H4 (cell line): ENCODE measurements at places on chromosomes 1 and 21. TPM values are rescaled to one million over a fixed set of nuclear protein-coding genes. Genes with fewer than 3 reads are reported as not detected.

AK4 gene
- 18.0 and 22.6 TPM in 2 replicates for total RNA-seq

- no peak for DNase-seq
Observed at GRCh38 chr1:12629511-12629956, 11.5 kb upstream of the DHRS3 start.

GRCh38 chr1:228376651-228377631 is 29.7 kb downstream of the TRIM11 start:
- DNase-seq, result no peak

DNA sequence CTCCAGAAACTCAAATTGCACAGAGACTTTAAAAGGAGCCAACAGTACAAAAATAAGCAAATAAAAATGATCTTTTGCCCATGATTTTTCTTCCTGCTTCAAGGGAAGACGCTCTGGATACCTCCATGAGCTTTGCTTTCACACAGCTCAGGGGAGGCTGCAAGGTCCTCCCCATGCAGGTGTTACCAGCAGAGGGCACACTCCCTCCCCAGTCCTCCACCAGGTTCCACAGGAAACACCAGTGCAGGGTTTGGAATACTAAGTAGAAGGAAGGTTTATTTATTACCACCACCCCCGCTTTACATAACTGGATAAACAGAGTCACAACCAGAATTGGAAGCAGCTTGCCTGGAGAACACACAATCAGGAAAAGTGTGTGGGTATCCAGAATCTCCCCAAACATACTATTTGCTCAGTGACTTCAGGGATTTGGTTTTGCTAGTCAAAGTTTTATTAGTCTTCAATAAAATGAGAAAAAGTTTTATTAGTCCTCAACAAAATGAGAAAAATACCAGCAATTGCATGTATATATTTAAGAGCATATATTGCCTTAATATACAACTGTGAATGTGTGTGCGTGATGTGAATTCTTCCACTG is 37.3 kb downstream of the HSD3B1 start:
- peak; percentile 33 for DNase-seq

CELA3B gene
- not detected in 2 replicates for total RNA-seq

GRCh38 chr1:67811781-67812180 is 21.5 kb downstream of the GNG12 start:
- no peak for DNase-seq

DNA sequence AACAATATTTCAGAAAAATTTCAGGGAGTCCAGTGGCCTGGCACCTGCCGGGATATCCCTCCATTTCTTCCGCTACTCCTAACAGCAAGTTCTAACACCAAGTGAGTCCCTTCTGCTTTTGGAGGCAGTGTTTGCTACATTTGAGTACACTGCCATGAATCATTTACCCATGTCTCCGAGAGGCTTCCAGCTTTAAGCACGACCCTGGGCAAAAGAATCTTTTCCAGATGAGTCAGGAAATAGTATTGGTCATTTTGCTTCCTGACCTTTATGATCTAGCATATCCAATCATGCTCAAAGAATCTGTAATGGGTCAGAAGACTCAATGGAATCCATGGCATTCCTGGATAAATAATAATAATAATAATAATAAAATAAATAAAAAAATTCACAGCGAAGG is 60.7 kb upstream of the FMN2 start:
- no peak for DNase-seq

TNFAIP8L2 gene
- not detected in 2 replicates for total RNA-seq

PLEKHG5 gene
- total RNA-seq, result 1.3 and 1.6 TPM in 2 replicates

HSD11B1 gene
- total RNA-seq, result 0.08 TPM in 1 of 2 replicates, not detected in the other

- DNase-seq, result no peak
Observed at GRCh38 chr1:112317140-112317539, 78.9 kb upstream of the CTTNBP2NL start.

HES4 gene
- 3.6 and 17.7 TPM in 2 replicates for total RNA-seq

DNA sequence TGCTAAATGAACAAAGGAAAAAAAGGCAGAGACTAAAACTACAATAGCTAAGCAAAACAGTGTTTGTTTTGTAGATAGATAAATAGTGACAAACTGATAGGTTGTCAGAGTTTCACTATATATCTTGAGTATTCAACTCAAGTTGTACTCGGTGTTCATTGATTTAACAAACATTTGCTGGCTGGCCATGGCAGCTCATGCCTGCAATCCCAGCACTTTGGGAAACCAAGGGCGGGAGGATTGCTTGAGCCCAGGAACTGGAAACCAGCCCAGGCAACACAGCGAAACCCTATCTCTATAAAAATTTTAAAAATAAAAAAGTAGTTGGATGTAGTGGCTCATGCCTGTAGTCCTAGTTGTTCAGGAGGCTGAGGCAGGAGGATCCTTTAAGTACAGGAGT is 17.3 kb downstream of the C1orf185 start:
- DNase-seq, result no peak

GRCh38 chr1:234837713-234838112 is 227.7 kb upstream of the IRF2BP2 start:
- no peak for DNase-seq

MEGF6 gene
- total RNA-seq, result 0.58 and 1.1 TPM in 2 replicates

- DNase-seq, result peak; percentile 7
Observed at GRCh38 chr1:190169311-190170067, 308.2 kb downstream of the BRINP3 start.

- no peak for DNase-seq
Observed at GRCh38 chr1:4124631-4125145, 224.6 kb upstream of the C1orf174 start.

RNU5D-1 gene
- not detected in 2 replicates for total RNA-seq

- DNase-seq, result no peak
Observed at GRCh38 chr1:14733048-14733778, 134.7 kb downstream of the KAZN start.

PPM1J gene
- 0.10 and 0.45 TPM in 2 replicates for total RNA-seq

FCAMR gene
- total RNA-seq, result not detected in 2 replicates

DNA sequence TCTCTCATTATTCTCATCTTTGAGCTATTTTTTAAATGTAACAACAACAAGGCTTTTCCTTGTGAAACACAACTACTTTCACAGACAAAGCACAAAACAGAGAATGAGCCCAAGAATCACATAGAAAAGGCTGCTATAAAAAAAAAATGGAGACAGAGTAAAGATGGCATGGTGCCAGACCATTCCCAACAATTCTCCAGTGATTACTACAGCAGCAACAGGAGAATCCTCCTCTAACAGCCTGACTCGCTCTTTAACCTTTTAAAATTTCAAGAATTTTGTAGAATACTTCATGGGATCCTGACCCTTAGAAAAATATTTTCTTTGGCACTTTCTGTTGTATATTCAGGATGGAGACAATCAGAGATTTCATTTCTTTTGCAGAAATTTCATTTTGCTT is 3.8 kb upstream of the BCAS2 start:
- no peak for DNase-seq

PLA2G4A gene
- total RNA-seq, result 17.7 and 24.2 TPM in 2 replicates

RPL11 gene
- 1,241 and 1,313 TPM in 2 replicates for total RNA-seq

DNA sequence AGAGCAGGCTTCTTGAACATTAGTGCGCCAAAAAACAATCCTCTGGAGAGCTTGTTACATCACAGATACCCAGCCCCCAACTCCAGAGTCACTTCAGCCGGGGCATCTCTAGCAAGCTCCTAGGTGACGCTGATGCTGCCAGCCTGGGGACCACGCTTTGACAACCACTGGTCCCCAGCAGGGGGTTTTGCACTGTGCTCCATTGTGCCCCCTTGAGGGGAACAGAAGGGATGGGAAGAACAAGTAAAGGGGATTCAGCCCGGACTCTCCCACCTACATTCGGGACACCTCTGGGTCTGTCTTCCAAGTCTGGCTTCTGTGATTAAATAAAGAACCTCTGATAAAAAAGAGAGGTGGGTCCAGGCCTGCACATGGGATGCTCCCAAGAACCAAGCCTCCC is 60.4 kb downstream of the ATP5PO start:
- DNase-seq, result no peak

FCRL2 gene
- total RNA-seq, result not detected in 2 replicates

CACNA1E gene
- total RNA-seq, result 0.10 TPM in 1 of 2 replicates, not detected in the other

- no peak for DNase-seq
Observed at GRCh38 chr1:117396074-117396473, 28.8 kb downstream of the MAN1A2 start.

DNA sequence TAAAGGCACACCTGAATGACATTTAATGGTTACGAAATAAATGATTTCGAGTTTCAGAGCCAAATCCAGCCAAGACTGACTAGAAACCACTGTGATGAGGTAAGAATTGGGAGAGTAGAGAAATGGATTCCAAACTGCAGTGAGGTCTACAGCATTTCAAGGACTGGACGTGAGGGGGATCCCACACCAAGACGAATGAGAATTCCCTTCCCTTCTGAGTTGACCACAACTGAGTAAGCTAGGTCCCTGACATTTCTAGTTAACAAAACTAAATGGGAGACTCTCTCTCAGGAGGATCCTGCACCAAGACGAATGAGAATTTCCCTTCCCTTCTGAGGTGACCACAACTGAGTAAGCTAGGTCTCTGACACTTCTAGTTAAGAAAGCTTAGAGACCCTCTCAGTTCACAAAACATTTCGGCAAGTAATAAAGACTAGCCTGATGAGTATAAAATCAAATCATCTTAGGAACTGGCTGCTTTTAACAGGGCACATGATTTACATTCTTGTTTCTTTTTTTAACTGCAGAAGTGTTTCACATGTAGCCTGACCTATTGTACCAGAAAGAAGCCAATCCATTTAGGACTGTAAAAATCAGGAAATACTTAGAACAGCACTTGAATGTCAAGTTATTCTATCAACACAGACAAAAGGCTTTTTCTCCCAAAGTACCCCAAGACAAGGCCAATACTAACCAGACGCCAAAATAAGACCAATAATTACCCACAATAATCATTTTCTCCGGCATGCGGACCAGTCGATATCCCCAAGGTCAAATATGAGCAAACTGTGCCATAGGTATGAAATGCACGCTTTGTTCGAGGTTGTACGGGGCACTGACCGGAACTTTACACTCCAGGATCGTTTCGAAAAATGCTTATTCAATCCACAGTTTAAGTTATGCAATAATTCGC is 1.4 kb upstream of the SPATA1 start:
- DNase-seq, result peak; percentile 16

- DNase-seq, result no peak
Observed at GRCh38 chr1:31811605-31812004, 4.2 kb downstream of the SPOCD1 start.

DNA sequence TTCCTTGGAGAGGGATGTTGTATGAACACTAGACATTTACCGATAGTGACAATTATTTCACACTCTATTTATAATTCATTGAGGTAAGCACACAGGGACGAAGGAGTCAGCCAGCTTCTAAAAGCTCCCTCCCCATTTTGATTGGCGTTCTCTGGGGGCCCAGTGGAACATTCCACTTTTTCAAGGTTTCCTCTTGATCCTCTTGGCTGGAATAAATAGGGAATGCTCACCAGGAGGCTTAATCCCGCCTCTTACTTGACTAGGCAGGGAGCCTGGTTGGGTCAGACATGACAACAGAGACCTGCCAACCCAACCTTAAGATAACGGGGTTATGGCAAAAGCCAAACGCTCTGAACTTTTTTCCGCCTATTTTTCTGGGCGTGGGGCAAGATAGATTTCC is 974 bp downstream of the ACTN2 start:
- DNase-seq, result no peak

- DNase-seq, result no peak
Observed at GRCh38 chr1:42848823-42849537, 2.6 kb downstream of the ZNF691 start.
